CD4-positive, alpha-beta T cell treated with Interleukin-2 at 100 ng/mL for 4 hours (primary cell): ENCODE measurements at places on chromosomes 3 and 15.

GRCh38 chr3:25957026-25957425 is 167.1 kb downstream of the OXSM start:
- DNase-seq = no peak

DNA sequence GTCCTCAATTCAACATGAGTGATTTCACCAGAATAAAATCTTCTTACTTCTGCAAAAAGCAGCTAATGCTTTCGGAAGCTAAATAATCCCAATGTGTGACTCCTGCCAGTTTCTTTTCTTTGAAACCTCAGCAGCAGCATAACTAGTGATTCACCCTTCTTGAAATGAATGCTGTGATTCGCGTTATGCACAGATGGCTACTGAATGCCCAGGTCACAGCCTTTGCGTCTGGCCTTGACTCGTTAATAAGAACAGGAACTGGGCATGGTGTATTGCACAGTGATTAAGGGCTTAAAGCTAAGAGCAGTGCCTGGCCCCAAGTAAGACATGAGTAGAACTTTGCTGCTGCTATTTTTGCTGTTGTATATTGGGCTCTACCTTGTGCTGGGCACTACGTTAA is 19.0 kb downstream of the CGNL1 start:
- no peak for DNase-seq

GRCh38 chr3:55923626-55924025 is 436.5 kb upstream of the WNT5A start:
- DNase-seq = no peak

DNA sequence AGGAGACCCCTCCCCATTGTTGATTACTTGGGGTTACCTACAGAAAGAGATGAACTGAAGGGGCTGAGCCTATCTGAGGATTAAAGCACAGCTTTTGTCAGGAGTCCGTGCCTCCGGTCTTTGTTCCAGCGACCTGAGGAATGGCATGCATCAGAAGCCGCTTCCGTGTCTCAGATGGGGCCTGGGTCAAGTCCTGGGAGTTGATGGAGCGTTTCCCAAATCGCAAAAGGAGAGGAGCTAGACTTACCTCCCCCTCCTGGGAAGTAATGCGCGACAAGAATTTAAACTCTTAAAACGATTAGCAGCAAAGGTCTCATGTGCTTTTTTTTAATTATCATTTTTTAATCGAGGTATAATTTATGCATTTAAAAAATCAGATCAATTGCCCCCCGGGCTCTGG is 983 bp upstream of the ALDH1A3 start:
- DNase-seq = no peak

- DNase-seq = peak; percentile 83
Measured at GRCh38 chr3:47057212-47057671, 77.8 kb downstream of the NBEAL2 start.

- DNase-seq = no peak
Measured at GRCh38 chr15:68187559-68187958, 17.6 kb downstream of the CALML4 start.

- no peak for DNase-seq
Measured at GRCh38 chr15:40407330-40407990, 1.9 kb downstream of the IVD start.

DNA sequence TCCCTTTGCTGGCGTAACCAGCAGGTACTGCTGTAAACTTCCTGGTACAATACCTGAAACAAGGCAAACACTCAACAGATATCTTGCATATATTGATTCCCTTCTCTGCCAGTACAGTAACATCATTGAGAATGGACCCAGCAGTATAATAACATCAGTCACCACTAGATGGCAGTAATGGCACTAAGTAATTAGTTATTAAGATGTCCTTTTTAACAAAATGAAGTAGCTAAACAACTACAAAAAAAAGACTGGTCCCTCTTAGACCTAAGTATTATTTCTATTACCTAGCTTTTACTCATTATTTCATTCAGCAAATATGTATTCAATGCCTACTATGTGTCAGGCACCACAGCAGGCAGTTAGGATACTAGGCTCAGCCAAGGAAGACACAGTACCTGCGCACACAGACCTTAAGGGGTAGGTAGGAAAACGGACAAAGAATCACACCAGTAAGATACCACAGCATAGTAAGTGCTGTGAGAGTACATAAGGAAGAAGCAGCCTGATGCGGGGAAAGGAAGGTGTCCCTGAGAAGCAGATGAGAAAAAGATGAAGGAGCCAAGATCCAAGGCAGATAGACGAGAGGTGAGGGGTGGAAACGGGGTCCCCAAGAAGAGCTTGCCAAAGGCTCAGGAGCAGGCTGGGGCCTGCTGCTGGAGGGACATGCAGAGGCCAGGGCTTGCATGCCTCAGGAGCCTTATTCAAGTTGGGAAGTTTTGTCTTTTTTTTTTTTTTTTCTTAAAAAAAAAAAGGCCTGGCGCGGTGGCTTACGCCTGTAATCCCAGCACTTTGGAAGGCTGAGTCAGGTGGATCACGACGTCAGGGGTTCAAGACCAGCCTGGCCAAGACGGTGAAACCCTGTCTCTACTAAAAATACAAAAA is 102.7 kb upstream of the CHD2 start:
- peak; percentile 89 for DNase-seq

GRCh38 chr3:54771050-54771449 is 156.8 kb downstream of the LRTM1 start:
- DNase-seq = no peak

DNA sequence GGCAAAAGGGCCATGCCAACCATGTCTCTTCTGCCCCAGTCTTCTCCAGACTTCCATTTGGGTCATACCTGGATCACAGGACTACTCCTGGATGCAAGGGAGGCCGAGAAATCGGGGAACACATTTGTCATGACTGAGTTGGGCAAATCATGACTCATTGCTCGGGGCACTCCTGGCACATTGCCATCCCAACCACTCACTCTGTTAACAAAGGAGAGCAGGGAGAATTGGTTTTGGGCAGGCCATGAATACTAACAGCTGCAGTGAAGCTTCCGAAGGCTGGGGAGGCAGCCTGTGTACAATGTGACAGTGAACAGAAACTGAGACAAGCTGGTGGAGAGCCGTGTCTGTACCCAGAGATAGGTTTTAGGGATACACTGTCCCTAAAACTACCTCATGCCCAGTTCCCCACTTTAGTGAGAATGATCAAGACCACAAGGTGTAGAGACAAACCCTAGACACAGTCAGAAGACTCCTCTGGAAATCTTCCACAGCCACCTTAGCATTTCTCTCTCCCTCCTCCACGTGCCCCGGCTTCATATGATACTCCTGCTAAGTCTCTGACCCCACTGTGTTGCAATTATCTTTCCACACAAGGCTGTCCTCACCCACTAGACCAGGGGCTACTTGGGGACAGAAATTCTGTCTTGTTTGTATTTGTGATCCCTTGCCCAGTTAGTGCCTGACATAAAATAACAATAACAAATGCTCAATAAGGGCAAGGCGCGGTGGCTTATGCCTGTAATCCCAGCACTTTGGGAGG is 10.5 kb upstream of the BUB1B start:
- DNase-seq = no peak

GRCh38 chr3:8233938-8234337 is 267.7 kb upstream of the LMCD1 start:
- DNase-seq = no peak

DNA sequence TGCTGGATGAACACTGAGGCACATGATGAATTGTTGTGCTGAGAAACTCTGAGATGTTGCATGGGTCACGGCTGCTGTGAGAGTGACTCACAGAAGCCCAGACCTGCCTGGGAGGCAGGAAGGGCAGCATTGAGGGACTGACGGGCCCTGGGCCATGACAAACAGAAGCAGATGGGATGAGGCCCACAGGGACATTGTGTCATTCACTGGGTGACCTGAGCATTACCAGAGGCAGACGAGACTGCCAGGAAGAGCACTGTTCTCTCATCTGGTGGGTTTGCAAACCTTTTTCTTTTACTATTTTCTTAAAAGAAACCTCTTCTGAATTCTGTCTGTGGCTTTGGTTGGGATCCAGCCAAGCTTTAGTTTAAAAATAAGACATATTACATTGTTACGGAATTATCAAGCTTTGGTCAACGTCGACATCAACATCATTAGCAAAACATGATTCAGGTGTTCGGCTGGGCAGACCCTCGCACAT is 67.8 kb downstream of the BDH1 start:
- DNase-seq = no peak

DNA sequence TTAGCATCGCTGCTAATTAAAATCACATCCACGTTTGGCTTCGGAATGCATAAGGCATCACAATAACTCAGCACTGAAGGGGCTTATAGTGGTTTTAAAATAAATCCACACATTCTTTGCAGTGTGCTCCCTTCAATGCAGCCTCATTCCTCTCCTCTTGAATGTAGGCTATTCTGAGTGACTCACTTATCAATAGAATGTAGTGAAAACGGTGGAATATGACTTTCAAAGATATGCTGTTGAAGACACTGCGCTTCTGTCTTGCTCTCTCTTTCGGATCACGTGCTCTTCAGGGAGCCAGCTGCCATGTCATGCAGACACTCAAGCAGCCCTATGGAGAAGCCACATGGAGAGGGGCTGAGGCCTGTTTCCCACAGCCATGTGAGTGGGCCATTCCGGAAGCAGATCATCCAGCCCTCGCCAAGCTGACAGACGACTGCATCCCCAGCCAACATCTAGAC is 87.4 kb downstream of the CRYGS start:
- DNase-seq = no peak
